ENCODE measurements at places on chromosomes 6 and 20.

DNA sequence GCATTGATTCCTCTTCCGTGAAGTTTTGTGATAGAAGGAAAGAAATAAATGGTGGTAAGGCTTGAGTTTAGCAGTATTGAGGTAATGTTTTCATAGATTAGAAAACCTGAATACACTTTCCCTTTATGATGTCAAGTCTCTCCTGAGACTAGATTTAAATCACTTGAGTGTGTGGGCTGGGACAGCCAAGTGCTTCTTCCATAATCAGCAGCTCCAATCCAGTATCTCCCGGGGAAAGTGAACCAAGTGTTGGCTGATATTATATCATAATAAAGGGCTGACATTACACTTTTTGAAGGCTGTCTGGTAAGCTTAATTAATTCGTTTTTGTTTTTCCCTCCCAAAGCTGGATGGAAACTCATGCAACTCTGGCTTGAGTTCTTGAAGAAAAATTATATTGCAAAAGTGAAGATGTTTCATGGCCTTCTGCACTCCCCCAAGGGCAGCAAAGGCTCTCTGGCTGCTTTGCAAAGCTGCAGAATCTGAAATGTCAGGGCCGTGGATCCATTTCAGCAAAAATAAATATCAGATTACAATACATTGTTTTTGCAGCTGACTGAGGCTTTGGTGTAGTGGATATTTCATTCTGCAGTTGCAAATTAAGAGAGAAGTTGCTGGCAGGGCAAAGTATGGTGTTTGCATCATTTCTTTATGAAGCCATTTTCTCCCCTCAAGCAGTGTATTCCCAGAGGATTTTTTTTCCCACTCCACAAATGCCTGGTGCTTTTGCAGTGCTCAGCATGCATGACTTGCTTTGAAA is 101.2 kb downstream of the MKKS start:
- DNase-seq: no peak

DNA sequence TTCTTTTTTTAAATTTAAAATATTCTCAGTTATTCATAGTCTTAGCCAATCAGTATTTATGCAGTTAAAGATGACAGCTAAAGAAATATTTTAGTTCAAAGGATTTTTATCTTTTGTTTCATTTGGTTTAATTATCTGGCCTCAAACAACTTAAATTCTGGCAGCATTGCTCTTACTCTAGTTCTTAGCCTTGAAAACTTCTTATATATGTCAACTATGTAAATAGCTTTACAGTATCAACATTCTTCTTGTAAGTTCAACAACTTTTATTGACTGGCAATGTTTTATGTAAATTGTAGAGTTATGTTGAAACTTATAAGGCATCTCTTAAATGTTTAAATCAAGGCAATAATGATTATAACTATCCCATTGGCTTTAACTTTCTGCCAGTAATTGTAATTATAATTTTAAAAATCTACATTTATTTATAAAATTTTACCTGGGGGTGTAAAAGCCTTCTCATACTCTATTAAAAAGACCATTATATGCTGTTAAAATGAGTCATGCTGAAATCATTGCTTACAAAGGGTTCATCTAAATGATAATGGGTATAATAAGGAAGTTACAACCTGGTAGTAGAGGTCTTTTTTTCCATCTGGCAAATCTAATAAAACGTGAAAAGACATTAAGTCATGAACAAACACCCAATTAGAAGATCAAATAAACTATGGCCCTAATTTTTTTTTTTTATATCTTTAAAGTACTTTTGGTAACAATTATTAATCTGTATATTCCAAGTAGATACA is 45.8 kb upstream of the FAM184A start:
- no peak for DNase-seq

DNA sequence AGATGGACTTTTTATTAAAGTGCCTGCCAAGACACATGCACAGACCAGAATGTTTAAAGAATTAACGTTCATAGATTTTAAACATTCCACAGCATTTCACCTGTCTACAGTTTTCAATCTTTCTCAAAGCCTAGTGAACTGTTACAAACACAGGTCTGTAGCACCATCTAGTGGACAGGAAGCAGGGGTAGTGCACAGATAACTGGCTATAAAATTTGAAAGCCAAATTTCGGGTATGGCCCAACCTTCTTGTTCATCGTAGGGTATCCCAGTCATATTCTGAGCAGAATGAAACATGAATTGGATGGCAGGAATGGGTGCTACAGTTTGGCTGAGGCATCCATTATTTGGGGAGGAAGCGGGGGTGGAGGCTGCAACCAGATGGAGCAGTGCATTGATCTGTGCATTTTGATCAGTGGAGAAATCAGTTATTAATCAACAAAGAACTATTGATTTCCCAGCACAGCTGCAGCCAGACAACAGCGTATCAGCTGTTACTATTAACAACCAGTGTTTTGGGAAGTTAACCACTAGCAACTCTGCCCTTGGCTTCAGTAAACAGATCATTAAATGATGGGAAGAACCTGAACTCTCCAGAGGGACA is 56.1 kb upstream of the B3GAT2 start:
- peak; percentile 3 for DNase-seq

GRCh38 chr6:37141281-37142049 is 28.5 kb upstream of the PIM1 start:
- DNase-seq: no peak

GRCh38 chr6:154356113-154356512 is 490 bp downstream of the IPCEF1 start:
- peak; percentile 56 for DNase-seq

DNA sequence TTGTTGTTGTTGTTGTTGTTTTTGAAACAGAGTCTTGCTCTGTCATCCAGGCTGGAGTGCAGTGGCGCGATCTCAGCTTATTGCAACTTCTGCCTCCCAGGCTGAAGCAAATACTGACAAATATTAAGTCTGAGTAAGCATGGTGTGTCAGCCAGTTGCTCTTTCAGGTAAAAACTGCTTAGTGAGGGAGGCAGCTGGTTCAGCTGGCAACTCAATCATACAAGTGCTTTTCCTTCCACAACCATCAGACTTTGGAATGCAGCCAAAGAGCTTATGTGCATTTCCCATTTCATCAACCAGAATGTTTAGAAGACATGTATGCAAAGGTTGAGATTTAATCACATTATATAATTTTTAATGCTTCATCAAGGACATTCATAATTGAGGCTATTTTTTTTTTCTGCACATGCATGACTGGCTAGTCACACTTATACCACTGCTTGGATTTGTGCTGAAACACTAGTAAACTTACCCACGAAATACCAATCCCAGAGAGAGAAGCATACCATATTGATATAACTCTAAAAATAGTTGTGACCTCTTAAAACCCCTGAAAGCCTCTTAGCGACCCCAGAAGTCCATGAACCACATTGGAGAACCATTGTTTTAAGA is 56.0 kb downstream of the CLIC5 start:
- DNase-seq: no peak

All from GF-D8 (cell line).